ENCODE measurements at places on chromosomes 6 and 20. TPM values are rescaled to one million over a fixed set of nuclear protein-coding genes. Genes with fewer than 3 reads are reported as not detected.
A peak's percentile ranks its signal among the peaks of the same experiment; 100 is the strongest.

Gene HM13
- 99.5 TPM for total RNA-seq

- H3K27ac ChIP-seq, result peak overlapping the region; percentile 85
- H3K36me3 ChIP-seq, result no peaks in the 10 kb centered on the region
- H3K4me3 ChIP-seq, result peak overlapping the region; percentile 25
- no peaks in the 10 kb centered on the region for H3K27me3 ChIP-seq
- DNase-seq, result peak; percentile 83
These were observed 63.0 kb downstream of the MYB start for GRCh38 chr6:135243871-135244796.

- H3K27me3 ChIP-seq, result no peaks in the 10 kb centered on the region
- no peak overlapping the region for H3K27ac ChIP-seq
- peak; percentile 57 for DNase-seq
- no peaks in the 10 kb centered on the region for H3K36me3 ChIP-seq
These were observed 112.6 kb downstream of the TMEM170B start for GRCh38 chr6:11650025-11650696.

- DNase-seq, result no peak
- H3K4me1 ChIP-seq, result no peaks in the 10 kb centered on the region
- no peak overlapping the region for H3K4me3 ChIP-seq
- no peaks in the 10 kb centered on the region for H3K36me3 ChIP-seq
- no peaks in the 10 kb centered on the region for H3K27me3 ChIP-seq
- no peak overlapping the region for H3K27ac ChIP-seq
These were observed 113.9 kb upstream of the STMND1 start for GRCh38 chr6:16987996-16988395.

DNA sequence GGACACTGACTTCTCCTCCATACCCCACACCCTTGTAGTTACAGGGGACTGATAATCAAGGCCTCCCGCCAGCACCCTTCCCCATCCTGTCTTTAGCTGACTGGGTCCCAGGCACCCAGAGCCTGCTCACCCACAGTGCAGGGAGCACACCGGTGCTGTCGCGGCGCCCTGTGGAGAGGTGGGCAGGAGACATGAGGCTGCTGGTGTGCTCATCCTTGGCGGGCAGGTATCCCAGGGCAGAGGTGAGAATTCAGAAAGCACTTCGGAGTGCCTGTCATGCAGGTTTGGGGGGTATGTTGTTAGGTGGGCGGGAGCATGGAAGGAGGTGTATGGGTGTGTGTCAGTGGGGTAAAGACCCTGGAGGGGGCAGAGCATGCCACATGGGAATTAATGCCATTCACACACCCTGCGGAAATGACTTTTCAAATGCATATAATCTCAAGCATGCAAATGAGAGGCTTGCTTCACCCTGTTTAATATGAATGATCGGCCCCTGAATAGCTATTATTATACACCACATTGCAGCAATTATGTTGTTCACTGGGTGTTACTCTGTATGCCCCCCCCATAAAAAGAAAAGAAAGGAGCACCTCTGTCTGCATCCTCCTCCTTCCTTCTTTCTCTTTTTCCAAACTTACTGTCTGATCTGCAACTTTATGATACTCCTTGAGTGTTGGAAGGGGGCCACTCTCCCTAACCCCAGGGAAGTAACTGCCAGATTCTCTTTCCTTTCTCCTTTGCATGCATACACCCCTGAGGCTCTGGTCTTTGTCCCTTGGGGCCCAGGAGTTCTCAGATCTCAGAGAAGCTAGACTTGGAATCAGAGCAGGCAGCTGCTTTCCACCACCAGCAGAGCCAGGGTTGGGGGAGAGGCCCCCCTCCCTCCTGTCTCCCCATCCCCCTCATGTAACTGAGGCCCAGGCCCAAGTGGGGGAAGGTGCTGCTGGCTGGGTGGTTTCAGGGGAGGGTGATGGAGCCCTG lies 16.0 kb downstream of the FOXP4 start:
- no peak overlapping the region for H3K4me3 ChIP-seq
- H3K36me3 ChIP-seq, result peaks cover 15% of the 10 kb centered on the region
- no peak for DNase-seq
- no peaks in the 10 kb centered on the region for H3K27me3 ChIP-seq
- H3K27ac ChIP-seq, result no peak overlapping the region

GRCh38 chr20:50518270-50518721 lies 8.1 kb downstream of the PTPN1 start:
- H3K4me1 ChIP-seq, result peaks cover 44% of the 10 kb centered on the region
- H3K27ac ChIP-seq, result no peak overlapping the region
- peak; percentile 51 for DNase-seq
- H3K4me3 ChIP-seq, result no peak overlapping the region
- H3K36me3 ChIP-seq, result no peaks in the 10 kb centered on the region
- no peaks in the 10 kb centered on the region for H3K27me3 ChIP-seq

- peak; percentile 88 for DNase-seq
- H3K27ac ChIP-seq, result peak overlapping the region; percentile 69
- H3K36me3 ChIP-seq, result peaks cover 16% of the 10 kb centered on the region
- H3K27me3 ChIP-seq, result no peaks in the 10 kb centered on the region
- peaks cover 31% of the 10 kb centered on the region for H3K4me1 ChIP-seq
- no peak overlapping the region for H3K4me3 ChIP-seq
These were observed 162.3 kb downstream of the UTRN start for GRCh38 chr6:144447472-144447871.

DNA sequence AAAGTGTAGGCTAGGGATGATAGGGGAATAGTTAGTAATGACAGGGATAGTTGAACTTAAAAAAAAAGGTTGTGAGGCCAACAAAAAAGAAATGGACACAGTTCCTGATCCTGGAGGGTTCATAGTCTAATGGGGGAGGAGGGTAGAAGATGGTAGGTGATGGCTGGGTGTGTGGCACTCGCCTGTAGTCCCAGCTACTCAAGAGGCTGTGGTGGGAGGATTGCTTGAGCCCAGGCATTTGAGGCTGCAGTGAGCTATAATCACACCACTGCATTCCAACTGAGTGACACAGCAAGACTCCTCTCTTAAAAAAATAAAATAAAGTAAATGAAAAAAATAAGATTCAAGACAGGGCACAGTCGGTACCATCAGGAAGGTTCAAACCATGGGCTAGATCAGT lies 2.4 kb upstream of the MICB start:
- H3K4me1 ChIP-seq, result peaks cover 38% of the 10 kb centered on the region
- no peaks in the 10 kb centered on the region for H3K27me3 ChIP-seq
- H3K27ac ChIP-seq, result peak overlapping the region; percentile 70
- H3K36me3 ChIP-seq, result no peaks in the 10 kb centered on the region

DNA sequence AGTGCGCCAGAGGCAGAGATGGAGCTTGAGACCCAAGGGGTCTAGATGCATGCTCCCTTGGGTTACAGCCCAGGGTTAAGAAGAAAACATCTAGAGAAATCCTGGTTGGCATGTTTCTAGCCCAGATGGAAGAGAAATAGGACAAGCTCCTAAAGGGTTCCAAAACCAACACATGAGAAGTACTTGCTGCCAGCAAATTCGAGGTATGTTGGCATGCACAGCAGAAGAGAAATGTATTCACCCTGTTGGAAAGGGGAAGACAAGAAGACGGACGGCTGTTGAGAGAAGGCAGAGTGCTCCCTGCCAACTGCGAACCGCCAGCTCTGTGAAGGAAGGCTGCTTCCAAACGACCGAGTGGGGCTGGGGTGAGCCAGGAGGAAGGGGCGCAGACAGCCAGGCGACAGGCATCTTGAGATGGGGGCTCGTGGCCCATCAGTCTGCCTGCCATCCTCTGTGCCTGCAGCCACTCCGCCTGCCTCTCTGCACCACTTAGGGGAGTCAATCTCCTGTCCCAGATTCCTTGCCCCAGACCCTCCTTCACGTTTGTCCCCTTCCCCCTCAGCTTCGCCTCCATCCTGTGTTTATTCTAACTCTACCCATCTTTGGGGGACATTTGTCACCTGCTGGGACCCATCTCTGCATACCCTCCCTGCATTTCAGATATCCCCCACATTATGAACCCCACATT lies 249.2 kb downstream of the CDC5L start:
- DNase-seq, result no peak
- H3K4me3 ChIP-seq, result no peak overlapping the region
- no peaks in the 10 kb centered on the region for H3K36me3 ChIP-seq
- H3K27me3 ChIP-seq, result no peaks in the 10 kb centered on the region

Data from PC-3 (cell line).